ENCODE measurements at places on chromosomes 6 and 20.

DNA sequence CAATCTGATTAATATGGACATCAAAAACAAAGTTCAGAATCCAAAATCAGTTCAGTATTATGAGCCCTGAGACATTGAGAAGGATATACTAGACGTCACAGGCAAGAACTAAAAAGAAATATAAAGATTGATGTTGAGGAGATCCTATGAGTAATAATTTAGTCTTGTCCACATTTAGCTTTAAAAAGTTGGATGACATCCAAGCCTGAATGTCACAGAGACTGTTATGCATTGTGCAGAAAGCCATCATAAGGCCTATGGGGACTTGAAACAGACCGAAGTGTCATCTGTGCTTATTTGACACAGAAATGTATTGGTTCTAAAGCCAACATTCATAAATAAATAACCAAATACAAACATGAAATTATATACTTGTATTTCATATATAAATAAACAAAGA lies 581.8 kb upstream of the MMS22L start:
- no peak for DNase-seq

DNA sequence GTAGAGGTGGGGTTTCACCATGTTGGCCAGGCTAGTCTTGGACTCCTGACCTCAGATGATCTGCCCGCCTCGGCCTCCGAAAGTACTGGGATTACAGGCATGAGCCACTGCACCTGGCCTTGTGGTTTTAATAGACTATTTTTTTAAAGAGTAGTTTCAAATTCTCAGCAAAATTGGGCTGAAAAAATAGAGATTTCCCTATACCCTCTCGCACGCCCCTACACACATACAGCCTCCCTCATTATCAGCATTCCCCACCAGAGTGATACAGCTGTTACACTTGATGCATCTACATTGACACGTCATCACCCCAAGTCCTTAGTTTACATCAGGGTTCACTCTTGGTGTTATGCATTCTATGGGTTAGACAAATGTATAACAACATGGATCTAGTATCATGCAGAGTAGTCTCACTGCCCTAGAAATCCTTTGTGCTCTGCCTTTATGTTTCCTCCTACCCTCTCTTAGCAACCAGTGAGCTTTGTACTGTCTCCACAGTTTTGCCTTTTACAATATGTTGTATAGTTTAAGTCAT lies 103.6 kb downstream of the CDYL start:
- no peak for DNase-seq

GRCh38 chr6:79713701-79714322 lies 82.7 kb downstream of the SH3BGRL2 start:
- peak; percentile 64 for DNase-seq

DNA sequence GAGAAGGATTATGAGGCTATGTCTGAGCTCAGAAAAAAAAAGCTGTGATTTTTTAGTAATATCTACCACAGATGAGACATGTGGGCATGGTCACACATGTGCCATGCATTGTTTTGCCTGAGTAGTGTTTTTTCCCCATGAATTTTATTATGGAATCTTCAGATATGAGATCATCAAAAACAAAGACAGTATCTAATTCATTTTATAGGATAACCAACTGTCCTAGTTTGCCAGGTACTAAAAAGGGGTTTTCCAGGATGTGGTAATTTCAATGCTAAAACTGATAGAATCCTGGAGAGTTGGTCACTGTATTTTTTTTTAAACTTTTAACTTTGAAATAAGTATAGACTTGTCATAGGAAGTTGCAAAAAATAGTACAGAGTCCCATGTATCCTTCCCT lies 127.4 kb upstream of the MAP3K7 start:
- no peak for DNase-seq

DNA sequence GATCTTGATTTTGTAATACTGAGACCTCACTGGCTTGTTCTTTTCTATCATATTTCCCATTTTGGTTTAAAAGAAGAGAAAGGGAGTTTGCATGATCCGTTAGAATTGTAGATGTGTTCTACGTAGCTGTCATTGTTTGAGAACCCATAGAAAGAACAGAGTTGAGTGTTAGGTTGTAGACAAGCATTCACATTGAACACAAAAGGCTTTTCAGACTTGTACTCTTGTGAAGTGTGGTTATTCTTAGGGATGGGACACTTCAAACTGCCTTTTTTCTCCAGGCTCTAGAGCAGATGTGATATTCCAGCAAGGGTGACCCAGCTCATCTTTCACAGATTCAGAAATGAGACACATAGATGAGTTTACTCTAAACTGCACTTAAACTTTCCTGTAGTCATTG lies 19.9 kb downstream of the FOXO3 start:
- no peak for DNase-seq

DNA sequence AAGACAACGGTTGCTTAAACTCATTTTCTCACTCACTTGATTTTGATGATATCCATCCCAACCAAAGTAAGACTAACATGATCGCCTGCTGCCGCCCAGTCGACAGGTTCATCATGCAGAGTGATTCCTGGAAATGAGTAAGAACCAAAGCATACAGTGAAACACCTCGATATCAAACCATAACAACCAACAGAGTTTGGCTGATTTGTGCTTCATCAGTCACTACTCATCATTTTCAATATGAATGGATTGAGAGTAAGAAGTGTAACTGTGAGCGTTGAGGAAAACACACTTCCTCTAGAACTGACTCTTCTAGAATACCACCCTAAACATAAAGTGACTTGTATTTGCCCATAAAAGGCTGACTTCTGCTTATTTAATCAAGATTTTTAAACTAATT lies 29.2 kb upstream of the ALDH8A1 start:
- no peak for DNase-seq

GRCh38 chr20:50517817-50518154 lies 7.6 kb downstream of the PTPN1 start:
- DNase-seq, result no peak

DNA sequence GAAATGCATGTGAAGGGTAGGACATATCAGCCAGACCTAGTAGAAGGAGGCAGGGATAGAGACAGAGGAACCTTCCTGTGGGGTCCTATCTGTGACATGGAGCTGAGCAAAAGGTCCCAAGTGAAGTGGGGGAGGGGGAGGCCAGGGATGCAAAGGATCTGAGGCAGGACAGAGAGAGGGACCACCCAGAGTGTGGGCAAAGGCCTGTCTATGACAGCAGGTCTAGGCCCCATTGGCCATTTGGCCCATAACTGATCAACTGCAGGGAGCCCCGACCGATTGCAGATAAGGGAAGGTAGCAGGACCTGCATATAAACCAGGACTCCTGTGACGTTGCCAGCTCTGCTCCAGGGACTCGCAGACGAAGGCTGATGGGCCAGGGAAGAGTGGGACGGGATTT lies 49.6 kb upstream of the SYNDIG1 start:
- no peak for DNase-seq

GRCh38 chr6:161135695-161136591 lies 137.9 kb downstream of the AGPAT4 start:
- DNase-seq, result no peak

DNA sequence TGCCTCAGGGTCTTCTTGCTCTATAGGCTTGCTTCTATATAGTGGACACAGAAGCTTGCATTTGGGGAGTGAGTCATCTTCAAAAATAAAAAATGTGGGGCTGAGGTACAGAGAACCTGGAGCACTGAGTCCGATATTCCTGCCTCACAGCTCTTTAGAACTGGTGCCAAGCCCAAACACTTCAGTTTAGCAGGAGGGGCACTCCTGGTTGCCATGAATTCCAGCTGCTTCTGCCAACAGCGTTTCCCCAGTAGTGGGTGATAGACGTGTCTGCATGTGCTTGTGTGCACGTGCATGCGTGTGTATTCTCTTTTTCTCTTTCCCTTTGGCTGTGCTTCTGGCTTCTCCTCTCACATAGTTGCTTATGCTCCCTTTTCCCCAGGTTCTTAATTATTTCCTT lies 11.9 kb downstream of the DNPH1 start:
- no peak for DNase-seq

GRCh38 chr20:49614338-49615050 lies 46.6 kb upstream of the PTGIS start:
- no peak for DNase-seq

DNA sequence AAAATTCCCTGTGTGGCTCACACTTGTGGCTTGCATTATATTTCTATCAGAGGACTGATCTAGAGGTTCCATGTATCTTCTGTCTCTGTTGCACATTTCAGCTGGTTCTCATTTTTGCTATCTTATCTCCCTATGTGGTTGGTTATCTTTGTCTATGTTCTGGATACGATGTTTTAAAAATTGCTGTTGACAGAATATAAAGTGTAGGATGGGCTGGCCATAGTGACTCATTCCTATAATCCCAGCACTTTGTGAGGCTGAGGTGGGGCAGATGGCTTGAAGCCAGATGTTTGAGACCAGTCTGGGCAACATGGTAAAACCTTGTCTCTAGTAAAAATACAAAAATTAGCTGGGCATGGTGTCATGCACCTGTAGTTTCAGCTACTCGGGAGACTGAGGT lies 9.9 kb upstream of the ULBP3 start:
- peak; percentile 73 for DNase-seq

GRCh38 chr20:20130399-20130798 lies 78.1 kb downstream of the CFAP61 start:
- peak; percentile 71 for DNase-seq

DNA sequence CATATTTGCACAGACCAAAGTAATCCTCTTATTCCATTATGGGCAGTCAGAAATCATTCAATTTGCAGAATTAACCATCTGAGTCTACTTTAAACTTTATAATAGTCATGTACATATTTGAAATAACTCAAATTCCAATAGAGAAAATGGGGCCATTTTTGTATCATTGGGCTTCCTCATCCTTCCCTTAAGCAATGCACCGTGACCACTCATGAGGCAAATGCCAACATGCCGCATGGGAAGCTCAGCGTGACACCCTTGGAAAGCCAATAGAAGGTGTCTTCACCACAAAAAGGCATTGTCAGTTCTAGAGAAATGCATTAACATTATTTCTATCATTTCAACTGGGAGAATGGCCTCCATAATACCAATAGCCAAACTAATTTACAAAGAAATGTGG lies 38.5 kb downstream of the SIM1 start:
- no peak for DNase-seq

GRCh38 chr6:162866656-162867055 lies 138.9 kb downstream of the PACRG start:
- DNase-seq, result no peak

DNA sequence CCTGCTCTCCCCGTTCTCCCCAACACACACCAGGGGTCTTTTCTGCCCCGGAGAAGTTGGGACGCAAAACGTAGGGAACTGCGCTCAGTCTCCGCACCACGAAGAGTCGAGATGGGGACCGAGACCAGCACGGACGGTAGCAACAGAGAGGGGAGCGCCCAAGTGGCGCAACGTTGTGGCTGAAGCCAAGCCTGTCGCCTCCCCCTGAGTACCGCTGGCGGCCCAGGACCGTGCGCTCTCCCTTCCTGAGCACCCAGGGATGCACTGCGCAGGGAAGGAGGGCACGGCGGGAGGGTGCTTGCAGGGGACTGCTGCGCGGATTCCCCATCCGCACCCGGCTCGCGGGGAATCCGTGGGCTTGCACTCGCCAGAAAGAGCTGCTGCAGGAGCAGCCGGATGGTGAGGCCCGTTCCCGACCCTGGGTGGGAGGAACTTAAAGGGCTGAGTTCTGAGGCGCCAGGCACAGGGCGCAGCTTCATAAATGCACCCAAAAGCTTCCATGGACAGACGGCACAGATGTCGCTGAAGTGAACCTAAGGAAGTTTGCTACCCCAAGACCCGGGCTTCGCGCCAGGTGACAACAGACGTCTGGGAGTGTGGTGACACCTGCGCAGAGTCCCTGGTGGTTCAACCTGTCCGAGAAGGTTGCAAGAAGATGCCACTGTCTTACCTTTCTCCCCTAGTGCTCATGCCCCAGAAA lies 178.7 kb downstream of the TBXT start:
- no peak for DNase-seq

- no peak for DNase-seq
These were observed 33.5 kb upstream of the UBR2 start for GRCh38 chr6:42530296-42530695.

- no peak for DNase-seq
These were observed 36.9 kb upstream of the AVP start for GRCh38 chr20:3121271-3121911.

- no peak for DNase-seq
These were observed 82.7 kb upstream of the DUSP22 start for GRCh38 chr6:209432-210103.

DNA sequence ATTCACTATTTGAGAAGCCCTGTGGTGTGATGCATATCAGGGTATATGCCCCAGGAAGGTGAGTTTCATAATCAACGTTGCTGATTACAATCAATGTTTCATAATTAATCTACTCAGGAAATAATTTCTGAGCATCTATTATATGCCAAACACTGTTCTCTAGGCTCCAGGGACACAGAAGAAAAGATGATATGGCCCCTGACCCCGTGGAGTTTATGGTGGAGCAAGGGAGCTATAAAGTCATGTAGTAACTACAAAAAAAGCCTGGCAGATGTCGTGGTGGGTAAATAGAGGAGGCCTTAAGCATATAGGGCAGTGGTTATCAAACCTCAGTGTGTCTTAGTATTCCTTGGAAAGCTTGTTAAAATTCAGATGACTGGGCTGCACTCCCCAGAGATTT lies 40.1 kb upstream of the BCAS1 start:
- no peak for DNase-seq

GRCh38 chr6:38755874-38756273 lies 40.8 kb downstream of the DNAH8 start:
- peak; percentile 92 for DNase-seq

DNA sequence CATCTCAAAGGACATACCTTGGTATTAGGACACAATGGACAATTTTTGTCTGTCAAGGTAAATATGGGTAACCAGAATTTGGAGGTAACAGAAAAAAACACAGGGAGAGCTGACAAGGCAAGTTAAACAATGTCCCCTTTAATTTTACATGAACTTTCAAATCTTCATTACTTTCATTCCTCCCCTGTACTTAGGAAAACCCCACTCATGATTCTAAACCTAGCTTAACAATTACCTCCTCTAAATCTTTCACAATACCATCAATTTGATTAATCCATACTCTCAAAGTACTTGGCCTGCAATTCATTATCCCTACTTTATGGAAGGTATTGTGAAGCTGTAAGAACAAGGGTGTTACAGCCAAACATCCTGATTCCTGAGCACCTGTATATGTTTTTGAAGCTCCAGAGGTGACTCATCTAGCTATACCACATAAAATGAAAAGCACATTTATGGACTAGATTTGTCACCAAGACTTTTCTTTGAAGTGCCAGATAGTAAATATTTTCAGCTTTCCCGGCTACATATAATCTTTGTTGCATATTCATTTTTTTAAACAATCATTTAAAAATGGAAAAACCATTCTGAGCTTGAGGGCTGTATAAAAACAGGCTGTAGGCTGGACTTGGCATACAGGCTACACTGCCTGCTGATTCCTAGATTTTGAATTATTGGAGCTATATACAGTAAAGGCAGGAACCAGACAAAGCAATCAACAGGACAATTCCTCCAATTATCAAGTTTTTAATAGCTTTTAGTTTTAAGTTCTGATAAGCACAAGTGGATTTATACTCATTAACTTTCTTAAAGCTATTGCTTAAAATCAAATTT lies 22.9 kb downstream of the DEK start:
- DNase-seq, result peak; percentile 78

GRCh38 chr6:140026546-140026945 lies 652.1 kb upstream of the CITED2 start:
- DNase-seq, result no peak

GRCh38 chr20:56259948-56260347 lies 11.4 kb downstream of the MC3R start:
- DNase-seq, result peak; percentile 47
